Left renal pelvis (tissue), 4 donors: ENCODE measurements at places on chromosomes 2 and 18. TPM values are rescaled to one million over a fixed set of nuclear protein-coding genes. Genes with fewer than 3 reads are reported as not detected.

MC5R gene
- not detected for polyA plus RNA-seq

RAB31 gene
- polyA plus RNA-seq = 39.1 TPM

GRCh38 chr18:46650681-46651080, 6.3 kb downstream of the LOXHD1 start:
- DNase-seq = no peak

DNA sequence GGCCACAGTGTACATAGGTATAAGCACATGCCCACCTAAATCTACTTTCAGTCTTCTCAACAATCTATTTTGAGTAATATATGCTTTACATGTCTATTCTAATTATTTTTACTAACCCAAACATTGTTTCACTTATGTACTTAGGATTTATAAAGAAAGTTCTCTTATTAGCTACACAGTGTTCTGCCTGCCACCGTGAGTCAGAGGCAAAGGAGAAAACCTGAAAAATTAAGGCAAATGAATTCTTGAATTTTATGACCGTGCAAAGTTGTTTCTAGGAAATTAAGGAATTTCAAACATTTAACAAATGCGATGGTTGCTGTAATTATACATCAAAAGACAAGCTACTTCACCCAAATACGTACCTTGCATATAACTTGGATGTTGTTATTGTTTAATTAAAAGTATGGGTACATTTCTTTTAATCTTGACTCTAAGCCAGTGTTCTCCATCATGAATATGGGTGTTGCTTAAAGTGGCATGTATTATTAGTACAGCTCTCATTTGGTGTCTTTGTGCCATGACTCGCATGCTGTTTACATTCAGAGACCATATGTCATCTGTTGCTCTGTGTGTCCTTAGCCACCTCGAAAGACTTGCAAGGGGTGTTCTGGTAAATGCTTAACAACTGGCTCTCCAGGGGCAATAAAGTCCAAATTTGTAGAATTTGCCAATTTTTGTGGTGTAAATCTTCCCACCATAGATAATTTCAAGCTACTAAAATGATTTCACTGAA, 154.3 kb upstream of the FN1 start:
- no peak for DNase-seq

DNA sequence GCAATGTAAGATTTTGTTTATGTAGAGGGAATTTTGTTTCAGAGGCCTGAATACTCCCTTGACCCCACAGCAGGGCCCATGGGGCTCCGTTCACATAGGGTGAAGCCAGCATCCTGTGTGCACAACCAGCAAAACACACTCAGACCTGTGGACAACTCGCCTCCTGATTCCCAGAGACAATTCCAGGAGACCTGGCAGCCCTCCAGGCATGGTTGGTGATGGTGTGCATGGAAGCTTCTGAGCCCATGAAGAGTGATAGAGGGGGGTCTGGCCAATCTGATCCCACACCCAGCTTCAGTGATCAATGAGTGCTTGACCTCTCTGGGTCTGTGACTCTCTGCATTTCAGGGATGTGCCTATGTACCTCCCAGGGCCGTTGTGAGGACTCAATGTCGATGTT, 91.0 kb upstream of the RAB6C start:
- no peak for DNase-seq

GALNT3 gene
- 18.0 TPM for polyA plus RNA-seq

GRCh38 chr18:21300035-21300907, 58.2 kb downstream of the GREB1L start:
- DNase-seq = no peak

DNA sequence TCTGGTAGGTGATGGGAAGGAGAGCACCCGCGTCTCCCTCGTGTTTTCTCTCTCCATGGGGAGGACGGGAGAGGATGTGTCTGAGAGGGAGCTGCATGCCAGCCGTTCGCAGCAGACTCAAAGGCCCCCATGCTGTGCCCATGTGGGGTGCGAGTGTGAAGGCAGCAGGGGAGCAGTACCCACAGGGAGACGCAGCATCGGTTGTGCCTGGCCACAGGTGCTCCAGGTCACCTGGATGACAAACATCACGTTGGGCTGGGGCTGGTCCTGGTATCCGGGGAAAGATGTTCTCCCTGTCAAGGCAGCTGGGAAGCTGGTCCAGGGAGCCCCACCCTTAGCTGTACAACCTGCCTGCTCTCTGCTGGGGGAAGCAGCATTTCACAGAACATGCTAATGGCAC, 119.5 kb upstream of the SALL3 start:
- no peak for DNase-seq

GRCh38 chr2:106863387-106863786, 22.6 kb downstream of the ST6GAL2 start:
- DNase-seq = no peak

DNA sequence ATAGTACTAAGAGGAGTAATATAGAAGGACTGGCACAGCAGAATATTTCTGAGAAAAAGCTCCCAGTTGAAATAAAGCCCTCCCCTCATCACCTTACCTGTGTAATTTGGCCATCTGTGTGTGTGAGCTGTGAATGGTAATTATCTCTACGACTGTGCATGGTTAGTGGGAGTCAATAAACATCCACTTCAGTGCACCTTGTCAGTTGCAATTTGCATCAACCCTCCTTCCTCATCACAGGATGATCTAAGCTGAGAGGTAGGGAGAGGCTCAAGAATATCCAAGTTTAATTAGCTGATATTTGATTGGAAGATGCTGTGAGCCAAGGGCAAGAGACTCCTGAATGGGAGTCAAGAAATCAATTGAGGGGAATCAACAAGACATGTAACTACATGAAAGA, 694.9 kb upstream of the KLHL29 start:
- no peak for DNase-seq

DNA sequence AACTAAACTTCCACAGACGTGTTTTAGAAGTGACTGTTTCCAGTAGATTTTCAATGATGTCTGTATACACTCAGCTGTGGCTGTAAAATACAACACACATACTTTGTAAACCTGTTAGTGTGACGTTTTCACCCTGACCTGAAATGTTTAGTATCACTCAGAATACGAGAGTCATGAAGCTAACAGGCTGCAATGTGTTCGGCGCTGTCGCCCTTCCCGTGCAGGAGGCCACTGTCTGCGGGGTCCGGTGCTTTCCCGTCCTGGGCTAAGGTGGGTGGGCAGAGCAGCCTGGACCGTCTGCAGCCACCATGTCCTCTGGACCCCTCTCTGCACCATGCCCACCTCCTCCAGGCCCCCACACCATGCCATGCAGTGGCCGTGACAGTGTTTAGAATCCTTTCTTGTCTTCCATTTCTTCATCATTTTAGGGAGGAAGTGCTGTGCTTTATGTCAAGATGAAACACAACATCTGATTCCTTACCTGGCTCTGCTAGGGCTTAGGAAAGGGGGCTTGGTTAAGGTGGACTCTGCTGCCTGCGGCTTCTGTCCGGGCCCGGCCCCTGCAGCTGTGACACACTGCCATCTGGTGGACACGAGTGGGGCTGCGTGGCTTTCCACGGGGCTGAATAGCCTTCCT, 53.8 kb upstream of the RBM44 start:
- DNase-seq = no peak

CNDP1 gene
- 0.86 TPM for polyA plus RNA-seq

GRCh38 chr2:240051697-240052096, 1.6 kb downstream of the OR6B3 start:
- DNase-seq = no peak

FZD7 gene
- 84.9 TPM for polyA plus RNA-seq

DRC1 gene
- 3.6 TPM for polyA plus RNA-seq

- no peak for DNase-seq
Measured at GRCh38 chr2:40244251-40244650, 207.6 kb downstream of the SLC8A1 start.

RND3 gene
- polyA plus RNA-seq = 55.4 TPM

DNA sequence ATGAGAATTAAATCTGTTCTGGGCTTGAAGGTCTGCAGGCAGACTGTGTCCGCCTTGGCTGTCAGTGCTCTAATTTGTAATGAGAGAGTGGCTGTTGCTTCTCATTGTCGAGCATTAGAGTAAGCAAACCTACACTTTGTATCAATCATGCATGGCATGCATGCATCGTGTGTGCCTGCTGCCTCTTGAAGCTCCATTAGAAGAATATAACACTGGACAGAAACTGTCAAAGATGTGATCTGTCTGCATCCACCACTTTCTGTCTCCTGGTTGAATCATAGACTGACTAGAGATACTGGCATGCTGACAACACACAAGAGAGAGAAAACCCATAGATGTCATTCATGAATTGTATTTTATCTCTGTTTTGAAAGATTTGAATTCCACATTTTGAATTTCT, 275.0 kb upstream of the NXPH2 start:
- no peak for DNase-seq

GRCh38 chr18:10752382-10752781, 226.6 kb downstream of the NAPG start:
- no peak for DNase-seq

DNA sequence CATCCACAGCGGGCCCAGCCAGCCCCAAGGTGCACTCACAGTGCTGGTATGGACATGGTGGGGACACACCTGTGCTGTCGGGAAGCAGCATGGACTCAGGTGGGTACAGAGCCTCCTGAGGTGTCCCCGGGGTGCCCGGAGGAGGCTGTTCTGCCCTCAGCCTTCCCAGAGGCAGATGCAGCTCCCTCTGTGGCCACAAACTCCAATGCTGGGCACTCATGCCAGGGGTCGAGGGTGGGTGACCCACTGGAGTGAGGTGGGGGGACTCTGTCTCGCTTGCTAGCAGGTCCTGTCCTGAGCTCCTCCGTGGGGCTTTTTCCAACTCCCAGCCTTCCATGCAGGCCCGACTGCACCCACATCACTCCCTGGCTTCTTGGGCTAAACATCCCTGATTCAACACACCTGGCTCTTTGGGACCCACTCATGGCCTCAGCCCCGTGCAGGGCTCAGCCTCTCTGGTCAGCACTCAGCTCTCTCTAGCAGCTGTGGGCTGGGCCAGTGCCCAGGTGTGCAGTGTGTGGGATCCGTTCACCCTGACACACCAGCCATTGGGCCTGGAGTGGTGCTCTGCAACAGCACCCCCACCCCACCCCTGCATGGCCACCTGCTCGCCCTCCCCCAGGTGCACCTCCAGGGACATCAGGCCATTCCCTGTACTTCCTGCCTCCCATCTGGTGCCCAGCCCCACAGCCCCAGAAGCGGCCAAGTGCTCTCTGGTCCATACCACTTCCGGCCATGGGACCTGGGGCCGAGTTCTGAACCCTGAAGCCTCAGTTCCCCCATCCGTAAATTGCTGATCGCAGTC, 16.0 kb downstream of the RAMP1 start:
- DNase-seq = no peak

- DNase-seq = no peak
Measured at GRCh38 chr2:206127656-206128055, 31.6 kb downstream of the NDUFS1 start.
